ENCODE measurements at places on chromosomes 12 and 14. TPM values are rescaled to one million over a fixed set of nuclear protein-coding genes. Genes with fewer than 3 reads are reported as not detected.

KLHL33 gene
- 0.10 TPM for polyA plus RNA-seq

RECQL gene
- 64.3 TPM for polyA plus RNA-seq

WNT5B gene
- 0.33 TPM for polyA plus RNA-seq

ZC2HC1C gene
- 3.1 TPM for polyA plus RNA-seq

TAS2R13 gene
- polyA plus RNA-seq: not detected

NANOG gene
- not detected for polyA plus RNA-seq

AKAP6 gene
- polyA plus RNA-seq: 1.9 TPM

TMEM179 gene
- polyA plus RNA-seq: not detected

DAD1 gene
- polyA plus RNA-seq: 420 TPM

ABHD4 gene
- polyA plus RNA-seq: 9.0 TPM

KRT85 gene
- not detected for polyA plus RNA-seq

TRHDE gene
- not detected for polyA plus RNA-seq

KRT76 gene
- polyA plus RNA-seq: not detected

SVOP gene
- polyA plus RNA-seq: not detected
